Colonic mucosa (tissue), 4 donors: ENCODE measurements at places on chromosomes 3 and 15. TPM values are rescaled to one million over a fixed set of nuclear protein-coding genes. Genes with fewer than 3 reads are reported as not detected.
A peak's percentile ranks its signal among the peaks of the same experiment; 100 is the strongest.

DNA sequence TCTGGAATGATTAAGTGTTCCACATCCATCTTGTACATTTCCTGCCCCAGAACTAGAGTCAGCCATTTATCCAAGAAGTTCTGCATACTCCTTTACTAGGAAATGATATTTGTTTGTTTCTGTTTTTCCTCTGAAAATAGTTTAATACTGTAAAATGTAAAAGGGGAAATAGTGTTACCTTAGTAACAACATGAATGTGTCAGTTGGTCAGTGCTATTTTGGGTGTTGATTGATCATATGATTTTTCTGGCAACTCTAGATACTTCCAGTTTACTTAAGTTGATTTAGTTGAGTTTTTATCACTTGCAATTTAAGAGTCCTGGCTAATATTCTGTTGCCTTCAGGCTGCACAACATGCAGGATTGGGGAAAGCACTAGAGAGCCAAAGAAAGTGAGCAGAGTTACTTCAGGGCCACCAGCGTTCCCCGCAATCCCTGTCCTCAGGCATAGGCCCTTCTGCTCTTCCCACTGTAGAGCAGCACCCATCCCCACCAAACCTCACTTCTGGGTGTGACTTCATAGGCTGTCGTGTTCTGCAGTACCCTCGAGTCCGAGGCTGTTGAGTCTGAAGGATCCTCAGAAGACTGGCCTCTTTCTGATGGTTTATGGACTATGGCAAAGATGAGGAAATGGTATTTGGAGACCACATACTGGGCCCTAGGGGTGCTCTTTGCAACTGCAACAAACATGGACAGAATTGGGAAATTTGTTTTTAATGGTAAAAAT is 69.0 kb downstream of the CHD2 start:
- no peak for DNase-seq

DNA sequence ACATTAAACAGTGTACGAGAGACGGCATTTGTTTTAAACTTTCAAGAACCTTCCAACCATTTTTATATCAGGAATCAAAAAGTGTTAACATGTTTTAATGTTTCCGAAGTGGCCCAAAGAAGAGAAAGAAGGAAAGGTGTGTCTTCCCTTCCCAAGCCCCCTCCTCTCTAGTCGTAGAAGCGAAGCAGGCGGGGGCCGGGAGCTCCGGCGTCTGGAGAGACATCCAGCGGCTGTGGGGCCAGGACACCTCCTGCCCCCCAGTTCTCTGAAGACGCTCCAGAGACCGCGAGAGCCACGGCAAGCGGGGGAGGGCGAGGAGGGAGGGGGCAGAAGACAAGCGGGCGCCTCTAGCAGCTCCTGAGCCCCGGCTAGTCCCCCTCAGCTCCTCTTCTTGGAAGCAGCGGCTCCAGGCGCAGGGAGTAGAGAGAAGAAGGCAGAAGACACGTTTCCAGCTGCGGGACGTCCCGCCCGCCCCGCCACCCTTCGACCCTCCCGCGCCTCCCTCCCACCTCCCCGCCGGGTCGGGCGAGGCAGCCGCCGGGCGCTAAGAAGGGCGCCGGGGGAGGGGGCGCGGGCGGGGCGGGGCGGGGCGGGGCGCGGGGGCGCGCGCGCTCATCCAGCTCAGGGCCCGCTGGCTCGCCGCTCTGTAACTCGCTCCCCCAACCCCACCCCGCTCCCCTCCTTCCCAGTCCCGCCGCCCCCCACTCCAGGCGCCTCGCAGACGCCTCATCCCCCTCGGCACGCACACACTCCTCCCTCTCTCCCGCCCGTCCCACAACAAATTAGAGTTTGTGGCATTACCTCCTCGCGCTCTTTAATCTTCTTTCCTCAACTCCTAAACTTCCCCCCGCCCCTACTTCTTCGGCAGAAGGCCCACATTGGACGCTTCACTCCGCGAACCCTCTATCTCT is at the start of gene ZBTB20:
Gene ZBTB20, minus strand, starts transcription at position 871 of the 911 bp plus-strand sequence.
- DNase-seq: peak; percentile 58

- DNase-seq: peak; percentile 64
Observed at GRCh38 chr3:191329654-191330529, at the start of gene UTS2B. Gene UTS2B, minus strand, starts transcription at chr3:191330526. Its CDS starts 48,337 bp downstream, at chr3:191282189.

- DNase-seq: no peak
Observed at GRCh38 chr3:43791246-43791645, 100.5 kb downstream of the ABHD5 start.

DNA sequence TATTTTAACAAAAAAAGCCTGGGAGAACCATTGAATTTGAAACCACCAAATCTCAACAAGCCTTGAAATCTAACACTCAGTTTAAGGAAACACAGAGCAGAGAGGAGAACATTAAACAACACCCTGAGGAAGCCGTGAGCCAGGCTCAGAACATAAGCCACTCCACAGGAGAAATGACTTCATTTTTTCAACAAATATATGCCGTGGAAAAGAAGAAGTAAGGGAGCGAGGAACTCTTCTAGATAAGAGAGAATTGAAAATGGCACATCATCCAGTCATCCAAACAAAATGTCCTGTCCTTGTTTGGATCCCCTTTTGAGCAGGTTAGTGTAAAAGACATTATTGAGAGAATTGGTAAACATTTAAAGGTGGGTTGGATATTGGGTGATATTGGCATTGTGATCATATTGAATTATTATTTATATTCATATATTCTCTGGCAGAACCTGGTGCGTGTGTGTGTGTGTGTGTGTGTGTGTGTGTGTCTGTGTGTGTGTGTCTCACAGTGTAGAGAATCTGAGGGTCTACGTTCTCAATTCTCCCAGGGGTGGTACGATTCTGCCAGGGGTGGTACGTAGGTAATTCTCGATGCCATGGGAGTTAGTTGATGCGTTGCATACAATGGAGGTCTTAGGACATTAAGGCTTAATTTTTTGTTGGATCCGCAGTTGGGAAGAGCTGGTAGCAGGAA is 94.4 kb downstream of the ST6GAL1 start:
- peak; percentile 15 for DNase-seq

- peak; percentile 54 for DNase-seq
Observed at GRCh38 chr3:52704611-52705437, 767 bp downstream of the GLT8D1 start.

GRCh38 chr3:100033903-100034471 is 80.3 kb downstream of the FILIP1L start:
- no peak for DNase-seq

DNA sequence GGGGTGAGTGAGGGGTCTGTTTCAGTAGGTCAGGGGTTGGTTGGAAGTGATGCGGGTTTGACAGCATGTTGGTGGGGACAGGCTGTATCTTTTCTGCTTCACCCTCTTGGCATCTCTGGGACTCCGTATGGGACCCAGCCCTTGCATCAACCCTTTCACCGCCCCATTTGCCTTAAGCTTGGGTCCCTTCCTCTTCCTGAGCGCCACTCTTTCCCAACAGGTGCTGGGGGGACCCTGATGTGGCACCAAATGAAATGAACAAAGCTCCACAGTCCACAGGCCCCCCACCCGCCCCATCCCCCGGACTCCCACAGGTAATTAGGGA is 1.1 kb downstream of the EIF4G1 start:
- DNase-seq: no peak

GRCh38 chr3:146200461-146201220 is 39.7 kb upstream of the PLOD2 start:
- DNase-seq: no peak

DNA sequence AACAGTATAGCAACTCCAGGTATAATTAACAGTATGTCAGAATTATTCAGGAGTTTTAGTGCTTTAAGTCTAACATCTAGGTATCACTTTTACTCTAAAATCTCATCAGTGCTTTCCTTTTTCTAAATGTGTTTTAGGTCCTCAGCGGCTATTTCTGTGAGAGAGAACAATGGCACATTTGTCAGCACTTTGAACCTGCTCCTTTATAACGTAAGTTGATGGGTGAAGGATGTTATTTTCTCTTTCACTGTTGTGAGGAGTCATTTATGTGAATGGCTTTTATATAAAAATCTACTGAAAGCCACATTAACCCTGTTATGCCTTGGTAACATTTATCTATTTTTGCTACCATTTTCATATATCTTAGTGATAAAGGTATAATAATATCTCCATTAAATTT is 22.8 kb downstream of the ZPLD1 start:
- DNase-seq: no peak

GRCh38 chr3:140627756-140628155 is 50.1 kb upstream of the TRIM42 start:
- DNase-seq: no peak

- DNase-seq: no peak
Observed at GRCh38 chr3:42088803-42089530, 2.2 kb upstream of the TRAK1 start.

DNA sequence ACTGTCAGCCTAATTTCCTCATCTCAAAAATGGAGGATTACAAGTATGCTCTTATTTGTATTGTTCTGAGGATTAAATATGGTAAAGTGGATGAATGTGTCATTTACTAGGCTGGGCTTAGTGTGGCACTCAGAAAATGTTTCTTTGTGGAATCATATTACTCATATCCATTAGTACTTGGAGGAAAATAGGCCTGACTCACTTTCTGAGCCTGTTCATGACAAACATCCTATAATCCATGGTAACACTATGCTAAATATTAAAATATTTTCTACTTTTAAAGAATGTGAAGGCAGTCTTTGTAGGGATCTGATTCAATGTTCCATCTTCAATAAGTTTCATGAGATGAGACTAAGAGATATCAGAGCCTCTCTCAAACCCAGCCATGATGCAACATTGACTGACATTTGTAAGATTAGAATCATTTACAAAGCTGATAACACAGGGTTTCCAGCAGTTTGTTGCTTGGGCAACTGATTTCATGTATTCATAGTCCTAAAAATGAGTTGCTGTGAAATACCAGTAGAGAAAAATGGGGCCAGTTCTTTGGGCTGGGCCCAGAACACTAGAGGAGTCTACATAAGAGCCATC is 1048.5 kb downstream of the NTRK3 start:
- no peak for DNase-seq

GRCh38 chr15:73637527-73637926 is 4.3 kb upstream of the NPTN start:
- DNase-seq: no peak

DNA sequence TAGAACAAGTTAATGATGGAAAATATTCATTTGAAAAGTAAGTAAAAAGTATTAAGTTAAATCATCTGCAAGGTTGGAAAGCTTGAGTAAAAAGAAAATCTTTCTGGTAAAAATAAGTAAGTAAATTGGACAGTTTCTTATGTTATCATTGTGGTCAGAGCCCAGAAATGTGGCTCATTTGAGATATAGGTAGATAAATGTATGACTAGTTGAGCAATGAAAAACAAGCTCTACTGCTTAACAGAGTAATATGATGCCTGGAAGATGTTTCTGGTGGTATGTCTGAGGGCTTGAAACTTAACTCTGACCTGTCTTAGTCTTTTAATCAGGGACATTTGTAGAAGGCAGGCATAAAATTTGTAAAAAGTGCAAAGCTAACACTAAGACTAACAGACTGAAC is 444.0 kb downstream of the MFSD1 start:
- no peak for DNase-seq

GRCh38 chr3:116199063-116199462 is 246.2 kb downstream of the LSAMP start:
- DNase-seq: no peak

- no peak for DNase-seq
Observed at GRCh38 chr15:98786717-98787116, 138.4 kb downstream of the IGF1R start.

GRCh38 chr15:68414206-68414555 is 17.8 kb downstream of the ITGA11 start:
- no peak for DNase-seq

- DNase-seq: no peak
Observed at GRCh38 chr3:173911446-173911845, 513.9 kb downstream of the NLGN1 start.

GRCh38 chr3:46100812-46101211 is 73.5 kb upstream of the XCR1 start:
- DNase-seq: no peak

GRCh38 chr3:62027796-62028195 is 345.6 kb downstream of the FEZF2 start:
- no peak for DNase-seq

GRCh38 chr3:115930168-115930567 is 306.9 kb downstream of the GAP43 start:
- no peak for DNase-seq

DNA sequence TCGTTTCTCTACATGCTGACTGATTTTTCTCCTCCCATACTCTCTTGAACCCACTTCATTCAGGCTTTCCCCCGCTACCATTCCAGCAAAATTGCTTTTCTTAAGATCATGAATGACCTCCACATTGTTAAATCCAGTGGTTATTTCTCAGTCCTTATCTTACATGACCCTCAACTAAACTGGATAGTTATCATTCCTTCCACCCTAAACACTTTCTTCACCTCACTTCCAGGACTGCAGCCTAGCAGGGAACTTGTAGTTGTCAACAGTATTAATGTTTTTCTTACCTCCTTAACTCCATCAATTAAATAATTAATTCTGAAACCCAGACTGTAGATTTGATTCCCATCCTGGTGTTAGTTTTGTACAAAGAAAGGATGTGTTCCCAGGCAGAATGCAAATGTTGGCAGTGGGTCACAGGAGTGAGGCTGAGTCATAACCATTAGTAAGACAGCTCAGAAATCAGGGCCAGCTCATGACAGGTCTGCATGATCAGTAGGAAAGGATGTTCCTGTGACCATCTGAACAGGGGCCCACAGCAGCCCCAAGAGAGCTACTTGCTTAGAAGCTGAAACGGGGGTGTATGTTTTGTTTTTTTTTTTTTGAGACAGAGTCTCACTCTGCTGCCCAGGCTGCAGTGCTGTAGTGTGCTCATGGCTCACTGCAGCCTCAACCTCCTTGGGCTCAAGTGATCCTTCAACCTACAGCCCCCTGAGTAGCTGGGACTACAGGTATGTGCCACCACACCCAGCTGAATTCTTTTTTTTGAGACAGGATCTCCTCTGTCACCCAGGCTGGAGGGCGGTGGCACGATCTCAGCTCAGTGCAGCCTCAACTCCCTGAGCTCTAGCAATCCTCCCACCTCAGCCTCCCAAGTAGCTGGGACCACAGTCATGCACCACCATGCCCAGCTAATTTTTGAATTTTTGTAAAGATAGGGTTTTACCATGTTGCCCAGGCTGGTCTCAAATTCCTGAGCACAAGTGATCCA is 9.1 kb downstream of the BCL2L10 start:
- DNase-seq: no peak

GRCh38 chr3:33211444-33211843 is 7.2 kb downstream of the SUSD5 start:
- no peak for DNase-seq

DNA sequence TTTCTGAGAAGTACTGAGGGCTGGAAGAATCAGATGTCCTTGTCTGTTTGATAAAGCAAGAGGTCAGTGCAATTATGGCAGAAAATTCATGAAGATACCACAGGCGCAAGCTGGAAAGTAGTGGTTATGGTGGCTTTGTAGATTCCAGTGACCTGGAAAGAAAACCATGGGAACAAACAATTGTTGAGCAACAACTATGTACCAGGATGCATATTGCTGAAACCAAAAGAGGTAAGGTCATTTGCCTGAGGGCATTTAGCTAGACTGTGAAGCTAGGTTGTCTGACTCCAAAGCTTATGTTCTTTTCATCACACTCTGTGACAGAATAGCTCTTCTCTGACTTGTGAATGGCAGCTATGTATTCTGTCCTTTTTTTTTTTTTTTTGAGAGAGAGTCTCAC is 74.0 kb downstream of the B3GALNT1 start:
- no peak for DNase-seq

ROBO2 gene
- total RNA-seq: 0.88 TPM

PIF1 gene
- 20.7 TPM for total RNA-seq

PIK3R4 gene
- 18.2 TPM for total RNA-seq

MUSTN1 gene
- total RNA-seq: 3.2 TPM

CLDN18 gene
- total RNA-seq: 0.11 TPM

RARB gene
- total RNA-seq: 0.54 TPM

CCNB2 gene
- total RNA-seq: 22.7 TPM
